ENCODE measurements at places on chromosomes 2 and 18.

DNA sequence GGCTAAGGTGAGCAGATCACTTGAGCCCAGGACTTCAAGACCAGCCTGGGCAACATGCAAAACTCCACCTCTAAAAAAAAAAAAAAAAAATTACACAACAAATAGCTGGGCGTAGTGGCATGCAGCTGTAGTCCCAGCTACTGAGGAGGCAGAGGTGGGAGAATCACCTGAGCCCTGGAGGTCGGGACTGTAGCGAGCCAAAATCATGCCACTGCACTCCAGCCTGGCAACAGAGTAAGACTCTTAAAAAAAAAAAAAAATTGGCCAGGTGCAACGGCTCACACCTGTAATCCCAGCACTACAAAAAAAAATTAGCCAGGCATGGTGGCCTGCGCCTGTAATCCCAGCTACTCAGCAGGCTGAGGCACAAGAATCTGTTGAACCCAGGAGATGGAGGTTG lies 7.3 kb downstream of the STARD7 start:
- no peak for DNase-seq

- DNase-seq = no peak
Measured at GRCh38 chr2:216114382-216114713, 5.2 kb downstream of the XRCC5 start.

DNA sequence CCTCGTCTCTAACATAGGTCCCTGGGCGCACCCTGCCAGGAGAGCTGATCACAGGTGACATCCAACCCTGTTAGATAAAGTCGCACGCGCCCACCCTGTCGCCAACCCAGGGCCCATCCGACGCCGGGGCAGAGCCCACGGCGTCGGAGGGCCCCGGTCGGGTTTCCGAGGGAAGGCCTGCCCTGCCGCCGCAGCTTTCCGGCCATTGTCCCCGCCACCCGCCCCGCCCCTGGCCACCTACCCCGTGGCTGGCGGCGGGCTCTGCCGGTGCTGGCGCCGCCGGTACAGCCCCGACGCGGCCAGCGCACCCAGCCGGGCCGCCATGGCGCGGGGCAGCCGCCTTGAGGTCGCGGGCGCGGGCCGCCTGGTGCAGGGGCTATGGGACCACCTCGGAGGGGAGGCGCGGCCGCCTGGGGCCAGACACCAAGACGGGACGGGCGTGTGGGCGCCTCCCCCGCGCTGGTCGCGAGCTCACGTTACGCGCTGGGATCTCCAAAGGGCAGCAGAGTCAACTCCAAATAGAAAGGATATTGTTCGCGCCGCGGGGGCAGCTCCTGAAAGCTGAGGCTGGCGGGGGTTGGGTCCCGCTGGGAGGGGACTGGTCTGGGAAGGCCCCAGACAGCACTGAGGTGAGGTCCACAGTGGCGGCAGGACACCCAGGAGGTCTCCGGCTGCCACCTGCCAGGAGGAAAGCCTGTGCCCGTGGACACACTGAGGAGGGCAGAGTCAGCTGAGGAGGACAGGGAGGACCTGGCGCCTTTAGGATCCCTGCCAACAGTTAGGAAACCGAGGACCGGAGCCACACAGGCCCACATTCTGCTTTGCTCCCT lies 11.1 kb downstream of the LIMS2 start:
- DNase-seq = peak; percentile 74

GRCh38 chr2:232501331-232501771 lies 13.7 kb upstream of the ECEL1 start:
- no peak for DNase-seq

- no peak for DNase-seq
Measured at GRCh38 chr2:143955401-143956065, 564.4 kb downstream of the ZEB2 start.

- DNase-seq = no peak
Measured at GRCh38 chr2:48874282-48874681, 118.8 kb upstream of the LHCGR start.

GRCh38 chr2:195447323-195447975 lies 209.6 kb upstream of the SLC39A10 start:
- no peak for DNase-seq

GRCh38 chr2:182682210-182682609 lies 33.8 kb upstream of the DNAJC10 start:
- DNase-seq = no peak

DNA sequence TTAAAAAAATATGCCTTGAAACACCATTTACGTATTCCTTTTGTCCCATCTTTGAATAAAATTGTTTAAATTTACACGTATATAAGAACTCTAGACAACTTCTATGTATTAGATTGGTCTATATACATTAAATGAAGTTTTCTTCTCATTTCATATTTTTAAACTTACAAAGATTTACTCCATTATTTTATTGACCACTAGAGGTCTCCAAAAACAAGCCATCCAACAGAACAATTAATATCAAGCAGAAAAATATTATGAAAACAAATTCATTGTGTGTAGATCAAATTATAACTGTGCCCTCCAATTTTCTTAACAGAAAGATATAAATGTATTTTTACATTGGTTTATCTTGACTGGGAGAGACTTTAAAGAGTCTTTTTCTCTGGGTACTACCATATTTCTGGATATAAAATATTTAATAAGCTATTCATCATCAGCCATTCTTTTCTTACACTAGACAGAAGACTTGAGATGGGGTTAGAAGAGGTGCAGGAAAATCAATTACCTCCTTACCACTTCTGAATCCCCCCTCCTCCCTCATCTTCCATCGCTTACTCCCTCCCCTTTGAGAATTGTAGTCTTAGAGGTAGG lies 66.5 kb downstream of the DPP4 start:
- DNase-seq = no peak

DNA sequence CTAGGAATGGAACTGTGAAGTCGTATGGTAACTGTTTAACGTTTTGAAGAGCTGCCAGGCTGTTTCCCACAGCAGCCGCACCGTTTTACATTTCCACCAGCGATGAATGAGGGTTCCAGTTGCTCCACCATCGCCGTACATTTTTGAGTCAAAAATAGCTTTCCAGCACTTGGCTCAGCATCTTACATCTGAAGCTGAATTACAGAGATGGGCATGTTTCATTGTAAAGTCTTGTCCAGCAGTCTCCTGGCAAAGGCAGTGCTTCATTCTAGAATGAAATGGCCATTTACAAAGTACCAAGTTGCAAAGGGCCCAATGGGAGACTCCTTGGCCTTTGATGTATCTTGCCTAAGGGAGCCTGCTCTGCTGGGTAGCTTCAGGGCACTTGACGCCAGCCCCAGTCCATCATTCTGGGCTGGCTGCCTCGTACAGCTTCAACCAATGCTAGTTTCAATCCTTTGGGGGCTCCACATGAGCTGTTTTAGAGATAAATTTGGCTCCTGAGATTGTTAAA lies 45.1 kb downstream of the ATIC start:
- no peak for DNase-seq

GRCh38 chr18:62420151-62420512 lies 95.0 kb downstream of the TNFRSF11A start:
- DNase-seq = no peak

- DNase-seq = no peak
Measured at GRCh38 chr2:204030322-204030721, 93.8 kb downstream of the ICOS start.

- DNase-seq = no peak
Measured at GRCh38 chr18:42069036-42069435, 114.0 kb downstream of the PIK3C3 start.

Measured in neural progenitor cell (in vitro differentiated cells).